Omental fat pad (tissue), 4 donors: ENCODE measurements at places on chromosomes 2 and 18. TPM values are rescaled to one million over a fixed set of nuclear protein-coding genes. Genes with fewer than 3 reads are reported as not detected.

The TMBIM1 gene
- 190 TPM for total RNA-seq

The INPP5D gene
- total RNA-seq: 24.6 TPM

The KCNG2 gene
- 0.96 TPM for total RNA-seq

The BBS5 gene
- total RNA-seq: 11.3 TPM

The PTH2R gene
- not detected for total RNA-seq

The GLI2 gene
- total RNA-seq: 1.4 TPM

The DSC2 gene
- 15.1 TPM for total RNA-seq

The PLCD4 gene
- total RNA-seq: 2.3 TPM

The SERPINB4 gene
- not detected for total RNA-seq

The SCN9A gene
- total RNA-seq: 7.1 TPM

The RAD51AP2 gene
- total RNA-seq: not detected

The RAB27B gene
- total RNA-seq: 1.8 TPM

The CEBPZOS gene
- total RNA-seq: 20.6 TPM

The SCLY gene
- 7.3 TPM for total RNA-seq

The ABCG8 gene
- 0.16 TPM for total RNA-seq

The POTEJ gene
- total RNA-seq: not detected

The UGGT1 gene
- 67.9 TPM for total RNA-seq

The PRKAG3 gene
- total RNA-seq: not detected

The EVX2 gene
- not detected for total RNA-seq

The MYO7B gene
- total RNA-seq: 0.12 TPM

The CYRIA gene
- 25.7 TPM for total RNA-seq

The PIEZO2 gene
- 3.5 TPM for total RNA-seq

The TUBB8B gene
- not detected for total RNA-seq

The SYT4 gene
- 18.5 TPM for total RNA-seq

The PREPL gene
- total RNA-seq: 31.4 TPM

The APOB gene
- 0.95 TPM for total RNA-seq

The COMMD1 gene
- 40.8 TPM for total RNA-seq

The KLHL41 gene
- total RNA-seq: 0.72 TPM

The BOLL gene
- total RNA-seq: not detected

The SLC5A7 gene
- not detected for total RNA-seq

The RGPD4 gene
- not detected for total RNA-seq

The SAG gene
- total RNA-seq: not detected

The TAF4B gene
- total RNA-seq: 14.7 TPM

The PAX8 gene
- 6.8 TPM for total RNA-seq

The NMUR1 gene
- total RNA-seq: 0.65 TPM

The CDCA7 gene
- total RNA-seq: not detected

The TFCP2L1 gene
- 5.8 TPM for total RNA-seq

The SFTPB gene
- total RNA-seq: not detected

The FASTKD2 gene
- total RNA-seq: 29.3 TPM

The TEKT4 gene
- not detected for total RNA-seq

The KIAA2012 gene
- total RNA-seq: not detected

The FAM237A gene
- total RNA-seq: not detected

The OXER1 gene
- not detected for total RNA-seq

The AGAP1 gene
- 16.2 TPM for total RNA-seq

The CPSF3 gene
- total RNA-seq: 21.0 TPM

The IL36G gene
- total RNA-seq: not detected

The PSMA8 gene
- not detected for total RNA-seq

The AFG3L2 gene
- total RNA-seq: 64.0 TPM

The PID1 gene
- total RNA-seq: 75.5 TPM

The ERICH2 gene
- total RNA-seq: not detected

The SPRED2 gene
- total RNA-seq: 22.9 TPM

The CMPK2 gene
- total RNA-seq: 4.1 TPM

The LIPG gene
- 53.2 TPM for total RNA-seq

The TANK gene
- 122 TPM for total RNA-seq

The CXCR1 gene
- total RNA-seq: 26.8 TPM

The DNAJC5G gene
- 0.79 TPM for total RNA-seq
